ENCODE measurements at places on chromosomes 13 and 19.

DNA sequence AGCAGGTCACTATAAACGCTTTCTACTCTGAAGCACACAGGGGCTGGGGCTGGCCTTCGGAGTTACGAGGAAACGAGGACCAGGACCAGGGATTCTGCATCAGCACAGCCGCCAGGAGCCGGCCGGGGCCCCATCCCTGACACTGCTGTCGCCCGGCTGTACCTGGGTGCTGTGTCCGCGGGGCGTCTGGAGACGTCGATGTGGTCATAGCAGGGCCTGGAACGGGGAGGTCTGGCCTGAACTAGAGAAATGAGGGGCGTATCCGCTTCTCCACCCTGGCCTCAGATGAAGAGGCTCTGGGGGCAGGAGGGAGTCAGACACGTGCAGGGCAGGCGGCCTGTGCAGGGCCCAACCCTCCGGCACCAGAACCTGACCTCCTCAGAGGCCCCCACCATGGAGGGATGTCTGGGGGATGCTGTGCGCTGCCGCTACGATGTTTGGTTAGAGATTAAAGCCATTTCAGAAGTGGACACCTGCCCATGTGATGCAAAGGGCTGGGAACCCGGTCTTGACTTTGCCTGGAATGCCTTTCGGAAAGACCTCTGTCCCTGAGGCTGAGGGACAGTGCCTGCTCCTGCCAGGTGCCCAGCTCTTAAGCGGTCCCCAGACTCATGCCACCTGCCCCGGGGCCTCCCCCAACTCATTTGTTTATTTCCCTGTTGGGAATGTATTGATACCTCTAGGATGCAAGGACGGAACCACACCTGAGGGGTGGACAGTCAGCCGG lies 21.4 kb downstream of the GAS6 start:
- DNase-seq: no peak

DNA sequence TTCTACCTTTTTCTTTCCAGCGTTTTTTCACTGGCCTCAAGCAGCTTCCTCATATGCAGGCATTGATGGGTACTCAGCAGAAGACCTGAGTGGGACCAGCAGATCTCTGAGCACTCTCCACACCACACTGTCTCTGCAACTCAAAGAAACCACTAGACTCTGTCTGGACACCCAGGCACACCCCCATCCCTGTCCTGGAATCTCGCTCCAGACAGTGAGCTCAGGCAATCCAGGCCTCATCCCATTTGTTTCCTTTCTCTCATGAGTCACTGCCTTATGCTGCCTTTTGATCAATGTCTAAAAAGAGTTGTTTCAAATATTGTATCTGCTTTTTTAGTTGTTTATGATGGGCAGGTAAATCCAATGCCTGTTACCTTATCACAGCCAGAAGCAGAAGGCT lies 19.7 kb upstream of the POP4 start:
- no peak for DNase-seq

GRCh38 chr19:9014803-9015202 lies 4.6 kb upstream of the MUC16 start:
- no peak for DNase-seq

DNA sequence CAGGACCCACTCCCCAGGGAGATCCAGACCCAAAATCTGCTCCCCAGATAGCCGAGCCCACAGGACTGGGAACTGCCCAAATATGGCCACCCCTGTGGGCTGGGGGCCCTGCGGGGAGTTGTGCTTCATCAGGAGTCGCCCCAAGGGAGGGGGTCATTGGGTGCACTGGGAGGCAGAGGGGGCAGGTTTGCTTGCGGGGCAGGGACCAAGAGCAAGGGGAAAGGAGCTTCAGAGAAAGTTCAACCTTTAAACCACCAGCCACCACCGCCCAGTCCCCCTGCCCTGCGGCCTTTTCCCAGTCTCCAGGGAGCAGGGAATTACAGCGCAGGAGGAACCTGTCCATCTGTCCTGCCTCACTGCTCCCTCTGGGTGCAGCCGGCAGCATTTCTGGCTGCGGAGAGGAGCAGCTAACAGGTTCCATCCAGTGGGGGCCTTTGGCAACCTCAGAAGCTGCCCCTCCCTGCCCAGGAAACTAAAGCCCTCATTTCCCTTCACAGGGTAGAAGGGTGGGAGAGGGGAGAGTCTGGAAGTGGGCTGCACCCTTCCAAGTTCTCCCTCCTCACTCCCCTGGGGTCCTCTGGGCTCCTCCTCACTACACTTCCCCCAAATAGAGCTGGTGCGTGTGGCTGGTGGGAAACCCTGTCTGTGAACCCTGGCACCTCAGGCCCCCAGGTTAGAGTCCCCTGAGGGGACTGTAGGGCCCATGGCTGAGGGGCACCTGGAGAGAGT lies 13.8 kb upstream of the ASF1B start:
- DNase-seq: no peak

DNA sequence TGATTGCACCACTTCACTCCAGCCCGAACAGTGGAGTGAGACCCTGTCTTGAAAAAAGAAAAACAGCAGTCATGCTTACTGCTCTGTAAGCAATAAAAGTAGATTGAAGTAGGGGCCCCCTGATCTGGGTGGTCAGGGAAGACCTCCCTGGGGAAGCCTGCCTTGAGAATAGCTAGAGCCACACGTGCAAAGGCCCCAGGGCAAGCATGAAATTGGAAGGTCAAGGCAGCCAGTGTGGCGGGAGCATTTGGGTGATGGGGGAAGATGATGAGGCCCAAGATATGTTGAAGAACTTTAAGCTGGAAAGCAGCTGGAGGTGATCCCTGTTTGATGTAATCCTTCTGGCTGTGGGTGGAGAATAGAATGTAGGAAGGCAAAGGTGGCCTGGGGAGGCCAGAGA lies 104.4 kb downstream of the SIPA1L3 start:
- no peak for DNase-seq

- no peak for DNase-seq
Measured at GRCh38 chr19:46954993-46955812, 64.4 kb upstream of the NPAS1 start.

DNA sequence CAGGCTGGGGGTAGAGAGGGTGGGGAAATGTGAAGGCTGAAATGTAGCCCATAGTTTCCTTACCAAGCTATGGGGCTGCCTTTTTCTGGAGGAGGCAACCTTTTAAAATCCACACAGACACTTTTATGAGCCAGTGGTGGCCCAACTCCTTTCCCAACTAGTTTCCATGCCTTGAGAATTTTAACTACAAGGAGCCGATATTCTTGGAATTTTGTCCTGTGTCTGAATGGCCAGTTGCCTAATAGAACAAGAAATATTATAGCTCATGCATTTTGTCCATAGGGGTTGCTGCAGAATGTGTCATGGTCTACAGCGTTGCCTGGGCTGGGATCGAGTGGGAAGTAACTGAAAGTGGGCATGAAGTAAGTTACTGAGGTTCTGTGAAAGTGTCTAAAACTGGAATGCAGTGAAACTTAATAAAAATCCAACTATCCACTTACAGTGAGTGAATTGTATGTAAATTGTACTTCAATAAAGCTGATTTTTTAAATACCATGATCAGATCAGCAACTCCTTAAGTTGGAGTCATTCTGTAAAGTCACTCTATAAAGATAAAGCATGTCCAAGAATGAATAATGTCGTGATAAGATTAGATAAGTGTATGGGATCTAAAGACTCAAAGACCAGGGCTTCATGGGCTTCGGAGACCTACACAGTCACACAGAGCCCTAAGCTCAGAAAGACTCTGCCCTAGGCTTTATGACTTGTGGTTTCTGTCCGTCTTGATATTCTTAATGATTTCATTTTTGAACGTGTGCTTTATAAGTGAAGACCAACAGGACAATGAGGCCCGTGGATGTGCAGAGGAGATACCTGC lies 122.6 kb upstream of the FNDC3A start:
- no peak for DNase-seq

GRCh38 chr19:1699386-1699785 lies 47.0 kb upstream of the TCF3 start:
- no peak for DNase-seq

DNA sequence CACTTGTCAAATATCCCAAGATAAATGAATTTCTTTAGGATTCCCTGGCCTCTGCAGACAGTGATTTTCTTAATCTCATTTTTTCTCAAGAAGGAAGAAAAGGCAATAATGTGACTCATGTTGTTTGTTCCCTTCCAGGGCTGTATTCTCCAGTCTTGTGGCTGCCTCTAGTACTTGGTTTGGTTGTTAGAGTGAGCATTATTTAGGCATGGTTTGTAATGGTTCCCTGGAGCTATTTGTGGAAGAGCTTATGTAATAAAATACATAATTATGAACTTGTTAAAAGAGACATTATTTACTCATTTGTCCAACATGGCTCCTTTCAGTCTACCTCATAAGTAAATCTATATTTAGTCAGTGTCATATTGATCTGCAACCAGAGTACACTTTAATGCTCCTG lies 270.4 kb downstream of the DCT start:
- DNase-seq: no peak

DNA sequence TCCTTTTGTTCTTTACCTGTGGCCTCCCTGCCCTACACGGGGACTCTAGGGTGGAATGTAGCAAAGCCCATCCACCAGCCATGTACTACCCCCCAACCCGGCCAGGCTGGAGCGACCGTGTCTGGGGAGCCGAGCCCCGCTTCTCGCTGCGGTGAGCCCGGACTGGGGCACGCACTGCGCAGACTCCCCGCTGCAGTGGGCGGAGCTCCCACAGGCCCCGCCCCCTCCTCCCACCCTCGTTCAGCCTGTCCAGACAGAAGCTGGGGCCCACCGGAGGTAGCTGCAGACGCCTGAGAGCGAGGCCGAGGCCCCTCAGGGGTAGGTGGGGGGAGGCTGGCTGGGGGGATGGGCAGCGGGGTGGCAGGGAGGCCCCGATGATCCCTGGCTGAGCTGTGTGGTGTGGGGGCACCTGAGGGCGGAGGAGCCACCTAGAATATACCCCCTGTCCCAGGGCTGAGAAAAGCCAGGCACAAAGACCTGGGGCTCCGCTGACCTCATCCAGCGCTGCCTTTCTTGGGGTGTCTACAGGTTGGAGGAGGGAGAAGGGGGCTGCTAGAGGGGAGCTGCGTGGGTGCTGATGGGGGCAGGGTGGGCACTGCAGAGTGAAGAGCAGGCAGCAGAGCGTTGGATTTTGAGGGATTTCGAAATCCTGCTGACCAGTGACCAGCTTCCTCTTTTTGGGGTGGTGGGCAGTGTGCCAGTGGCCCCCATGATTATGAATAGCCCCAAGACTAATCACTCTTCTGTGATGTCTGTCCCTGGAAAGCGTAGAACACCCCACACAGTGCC lies 17.3 kb downstream of the PLD3 start:
- DNase-seq: peak; percentile 94

- DNase-seq: no peak
Measured at GRCh38 chr13:76944456-76944855, 3.9 kb upstream of the ACOD1 start.

DNA sequence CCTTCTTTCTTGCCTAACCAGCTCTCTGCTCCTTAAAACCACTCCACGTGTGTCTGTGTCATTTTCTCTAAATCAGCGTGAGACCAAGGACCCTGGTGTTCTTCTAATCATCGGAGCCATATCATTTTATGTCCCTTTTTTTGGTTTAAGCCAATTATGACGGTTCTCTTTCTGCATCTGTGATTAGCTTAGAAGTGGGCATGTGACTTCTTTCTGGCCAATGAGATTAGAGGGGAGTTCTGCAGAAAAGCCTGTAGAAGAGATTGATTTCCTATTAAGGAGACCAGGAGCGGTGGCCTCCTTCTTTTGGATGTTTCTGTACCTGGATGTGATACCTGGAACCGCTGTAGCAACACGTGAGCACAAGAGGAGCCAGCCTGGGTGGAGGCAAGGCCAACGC lies 97.5 kb upstream of the PABPC3 start:
- no peak for DNase-seq

GRCh38 chr13:45518525-45519245 lies 53.9 kb downstream of the COG3 start:
- no peak for DNase-seq

DNA sequence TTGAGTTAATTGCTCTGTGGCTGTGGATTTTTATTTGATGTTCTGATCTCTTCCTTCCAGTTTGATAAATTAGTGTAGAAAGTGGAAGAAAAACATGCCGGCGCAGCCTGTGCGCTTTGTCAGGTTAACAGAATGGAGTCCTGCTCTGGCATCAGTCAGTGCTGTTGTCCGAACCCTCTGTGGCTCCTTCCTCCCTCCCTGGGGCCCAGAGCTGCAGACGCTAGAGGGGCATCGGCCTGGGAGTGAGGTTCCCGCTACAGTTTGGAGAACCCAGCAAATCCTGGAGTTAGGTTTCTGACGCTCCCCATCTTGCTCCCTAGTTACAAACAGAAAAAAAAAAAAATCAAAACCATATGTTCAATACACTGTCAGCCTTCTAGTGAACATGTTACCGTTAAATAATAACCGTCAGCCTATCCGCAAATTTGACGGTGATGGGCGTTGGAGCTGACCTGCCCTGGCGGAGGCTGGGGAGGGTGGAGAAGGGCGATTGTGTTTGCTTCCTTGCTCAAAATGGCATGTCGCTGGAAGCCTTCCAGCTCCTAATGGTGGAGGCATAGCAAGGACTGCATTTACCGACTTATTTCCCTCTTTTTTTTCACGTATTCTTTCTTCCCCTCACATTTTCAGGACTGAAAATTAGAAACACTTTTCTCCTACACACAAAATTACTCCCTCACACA lies 13.6 kb downstream of the MBNL2 start:
- DNase-seq: peak; percentile 45

- DNase-seq: no peak
Measured at GRCh38 chr19:43595605-43595998, 332 bp downstream of the IRGQ start.

GRCh38 chr19:5996623-5997320 lies 18.8 kb upstream of the RANBP3 start:
- no peak for DNase-seq

- no peak for DNase-seq
Measured at GRCh38 chr19:42419309-42419708, 7.9 kb downstream of the LIPE start.

DNA sequence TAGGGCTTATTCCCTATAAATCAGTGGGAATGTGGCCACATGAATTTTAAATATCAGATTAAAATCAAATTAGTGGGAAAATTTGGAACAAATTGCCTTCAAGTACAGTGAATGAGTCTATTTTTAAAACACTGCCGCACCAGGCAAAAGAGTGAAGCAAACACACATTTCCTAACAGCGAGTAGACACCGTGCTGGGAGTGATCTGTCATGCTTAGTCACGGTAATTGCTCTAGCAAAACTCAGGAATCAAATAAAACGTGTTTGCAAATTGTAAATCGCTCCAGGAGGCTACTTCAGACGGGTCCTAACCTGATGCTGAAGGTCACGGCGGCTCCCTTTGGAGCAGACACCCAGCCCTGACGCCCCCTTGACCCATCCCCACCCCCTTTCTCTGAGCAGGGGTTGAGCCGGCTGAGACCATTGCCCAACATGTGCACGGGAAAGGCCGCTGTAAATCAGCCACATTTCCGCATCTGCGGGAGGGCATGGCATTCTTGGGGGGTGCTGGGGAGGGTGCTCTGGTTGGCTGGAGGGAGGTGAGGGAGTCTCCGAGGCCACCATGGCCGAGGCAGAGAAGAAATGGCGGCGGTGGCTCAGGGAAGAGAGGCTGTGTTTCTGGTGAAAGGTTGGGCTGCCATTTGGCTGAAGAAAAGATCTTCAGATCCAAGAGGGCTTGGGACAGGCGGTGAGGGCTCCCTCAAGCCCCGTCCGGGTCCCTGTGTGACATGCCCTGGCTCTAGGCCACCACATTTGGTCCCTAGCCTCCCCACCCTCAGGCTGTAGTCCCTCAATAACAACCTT lies 8.9 kb downstream of the CEBPA start:
- peak; percentile 74 for DNase-seq

GRCh38 chr19:30449673-30450072 lies 77.5 kb downstream of the ZNF536 start:
- DNase-seq: peak; percentile 15

- no peak for DNase-seq
Measured at GRCh38 chr13:31179754-31180153, 18.1 kb upstream of the HSPH1 start.

- no peak for DNase-seq
Measured at GRCh38 chr13:41674246-41674645, 216.9 kb downstream of the RGCC start.
